ENCODE measurements at places on chromosomes 12 and 14.

DNA sequence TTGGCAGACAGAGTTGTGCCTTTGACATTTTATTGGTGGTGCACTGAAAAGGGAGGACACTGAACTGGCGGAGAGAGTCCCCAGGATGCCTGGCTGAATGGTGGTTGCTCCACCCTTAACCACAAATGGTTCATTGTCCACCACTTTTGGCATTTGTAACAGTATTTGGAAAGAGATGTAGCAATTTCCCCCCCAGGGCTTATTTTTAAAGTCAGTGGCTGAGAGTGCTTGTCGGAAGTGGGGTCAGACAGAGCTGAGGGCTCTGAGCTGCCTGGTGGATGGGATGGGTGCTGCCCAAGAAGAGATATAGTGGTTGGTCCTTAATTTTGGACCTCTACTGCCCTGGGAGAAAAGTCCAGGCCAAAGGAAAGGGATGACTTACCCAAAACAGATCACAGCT, 31.5 kb upstream of the FGF6 start:
- DNase-seq: no peak

DNA sequence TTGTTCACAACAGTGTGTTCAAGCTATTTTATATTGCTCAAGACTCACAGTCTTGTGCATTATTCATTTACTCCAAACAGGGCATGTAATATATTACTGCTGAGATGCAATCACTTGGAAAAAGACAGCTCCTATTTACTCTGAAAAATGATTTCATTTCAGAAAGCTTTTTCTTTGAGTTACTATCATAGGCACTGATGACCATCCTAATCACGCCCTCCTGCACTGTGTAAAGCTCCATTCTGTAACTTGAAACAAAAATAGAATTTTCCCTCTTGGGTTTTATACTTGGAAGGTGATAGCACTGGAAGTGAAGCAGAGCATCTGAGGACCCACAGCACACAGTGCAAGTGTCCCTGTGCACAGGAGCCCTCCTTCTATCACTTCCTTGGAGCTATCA, 55.6 kb downstream of the RTN1 start:
- no peak for DNase-seq

- no peak for DNase-seq
Measured at GRCh38 chr14:94655169-94655710, 43.0 kb downstream of the SERPINA3 start.

GRCh38 chr14:88251650-88252049, 71.4 kb downstream of the KCNK10 start:
- DNase-seq: no peak

GRCh38 chr12:22658214-22658613, 33.2 kb downstream of the ETNK1 start:
- DNase-seq: peak; percentile 80

GRCh38 chr12:68806488-68807237, 1.3 kb upstream of the MDM2 start:
- no peak for DNase-seq

DNA sequence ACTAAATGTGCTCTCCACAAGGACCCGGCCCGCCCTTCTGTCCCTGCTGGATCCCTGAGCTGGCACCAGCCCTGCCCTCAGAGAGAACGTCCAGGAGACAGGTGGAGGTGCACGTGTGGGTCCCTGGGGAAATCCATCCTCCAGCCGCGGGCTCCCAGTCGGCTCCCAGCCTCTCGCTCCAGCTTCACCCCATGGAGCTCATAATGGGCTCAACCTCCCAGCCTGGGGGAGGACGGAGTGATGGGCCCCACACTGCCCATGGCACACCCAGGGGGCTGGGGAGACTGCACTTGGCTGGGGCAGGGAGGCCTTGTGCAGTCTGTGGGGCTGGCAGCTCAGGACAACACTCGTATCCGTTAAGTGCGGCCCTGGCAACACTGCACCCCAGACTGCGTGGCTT, 250.5 kb downstream of the TMEM121 start:
- no peak for DNase-seq

DNA sequence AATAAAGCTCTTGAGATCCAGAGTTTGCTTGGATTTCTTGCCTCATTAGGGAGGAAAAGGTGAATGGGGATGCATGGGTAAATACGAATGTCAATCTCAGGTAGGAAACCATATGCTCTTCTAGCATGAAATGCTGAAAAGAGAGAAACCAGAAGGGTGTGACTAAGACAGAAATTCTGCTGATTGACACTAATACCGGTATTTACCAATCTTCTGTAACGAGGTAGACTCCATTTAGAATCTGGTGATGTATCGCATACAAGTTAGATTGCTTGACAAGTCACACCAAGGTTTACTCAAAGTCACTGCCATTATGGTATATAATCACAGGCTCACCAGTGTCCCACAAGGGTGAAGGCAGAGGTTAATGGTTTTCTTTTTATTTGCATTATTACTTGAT, 337.9 kb downstream of the NRXN3 start:
- no peak for DNase-seq

- DNase-seq: no peak
Measured at GRCh38 chr14:55207832-55208231, 16.4 kb upstream of the DLGAP5 start.

Data from fibroblast of skin of abdomen (primary cell).